Activated T-cell treated with anti-CD3 and anti-CD28 coated beads for 1 hour (primary cell): ENCODE measurements at places on chromosomes 3 and 15.
A peak's percentile ranks its signal among the peaks of the same experiment; 100 is the strongest.

GRCh38 chr3:182226995-182227394 lies 515.3 kb downstream of the SOX2 start:
- no peak for DNase-seq

DNA sequence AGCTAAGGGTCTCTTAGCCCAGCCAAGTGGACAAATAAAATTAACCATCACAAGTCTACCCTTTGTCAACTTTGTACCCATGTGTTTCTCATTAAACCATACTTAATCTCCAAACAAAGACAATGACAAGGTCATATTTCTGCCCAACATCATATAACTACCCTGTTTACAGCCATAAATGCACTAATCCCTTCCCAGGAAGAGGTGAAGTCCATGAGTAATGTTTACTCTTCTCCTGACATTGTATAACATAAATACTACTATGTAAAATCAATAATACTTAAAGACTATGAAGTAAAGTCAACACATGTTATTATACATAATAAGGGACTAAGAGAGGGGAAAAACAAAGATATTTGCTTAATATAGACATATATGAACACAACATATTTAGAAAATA lies 38.5 kb upstream of the FAN1 start:
- no peak for DNase-seq

DNA sequence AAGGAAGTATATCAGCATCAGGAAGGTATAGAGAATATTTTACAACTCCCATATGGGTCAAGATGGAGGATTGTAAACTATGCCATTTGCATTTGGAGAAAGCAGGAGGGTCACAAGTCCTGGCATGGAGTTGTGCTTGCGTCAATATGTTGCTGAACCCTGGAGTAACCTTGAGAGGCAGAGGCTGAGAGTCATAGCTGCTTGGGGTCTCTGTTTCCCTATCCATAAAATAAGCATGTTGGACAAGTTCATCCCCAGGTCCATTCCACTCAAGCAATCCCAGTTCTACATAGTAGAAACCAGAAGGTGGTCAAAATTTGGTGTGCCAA lies 273.6 kb downstream of the MECOM start:
- DNase-seq, result no peak

DNA sequence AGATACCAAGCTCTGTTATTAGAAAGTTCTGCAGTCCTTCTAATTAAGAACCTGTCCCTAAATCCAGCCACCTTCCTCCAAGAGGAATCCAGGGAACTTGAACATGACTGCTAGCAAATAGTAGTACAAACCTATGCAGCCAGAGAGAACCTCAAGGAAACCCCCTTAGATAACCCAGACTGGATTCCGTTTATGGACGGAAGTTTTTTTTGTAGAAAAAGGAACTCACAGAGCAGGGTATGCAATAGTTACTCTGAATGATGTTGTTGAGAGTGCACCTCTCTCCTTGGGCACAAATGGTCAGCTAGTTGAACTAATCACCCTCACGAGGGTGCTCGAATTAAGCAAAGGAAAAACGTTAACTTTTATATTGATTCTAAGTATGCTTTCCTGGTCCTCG lies 40.8 kb downstream of the TM4SF18 start:
- no peak for DNase-seq

- no peak for DNase-seq
Observed at GRCh38 chr3:141178026-141178425, 53.6 kb upstream of the PXYLP1 start.

GRCh38 chr3:138348754-138349739 lies 668 bp downstream of the MRAS start:
- no peak for DNase-seq

DNA sequence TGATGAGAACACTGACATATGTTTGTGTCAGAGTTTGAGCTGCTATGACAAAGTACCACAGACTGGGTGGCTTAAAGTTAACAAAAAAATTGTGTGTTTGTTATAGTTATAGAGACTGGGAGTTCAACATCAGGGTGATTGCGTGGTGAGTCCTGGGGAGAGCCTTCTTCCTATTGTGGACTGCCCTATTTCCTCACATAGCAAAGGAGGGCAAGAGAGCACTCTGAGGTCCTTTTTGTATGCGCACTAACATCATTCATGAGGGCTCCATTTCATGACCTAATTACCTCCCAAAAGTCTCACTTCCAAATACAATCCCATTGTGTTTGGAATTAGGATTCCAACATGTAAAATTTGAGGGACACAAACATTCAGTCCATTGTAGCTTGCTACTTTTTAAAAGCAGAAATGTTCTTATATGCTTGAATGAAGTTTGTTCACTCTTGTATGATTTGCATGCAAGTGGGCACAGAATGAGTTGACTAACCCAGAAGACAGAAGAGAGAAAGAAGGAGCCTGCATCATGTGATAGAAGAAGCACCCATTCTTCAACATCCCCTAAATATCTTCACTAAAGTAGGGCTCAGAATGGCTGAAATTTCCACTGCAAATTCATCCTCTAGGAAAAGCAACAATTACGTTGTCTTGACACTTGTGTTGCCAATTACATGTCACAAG lies 18.9 kb upstream of the ALCAM start:
- DNase-seq, result no peak

DNA sequence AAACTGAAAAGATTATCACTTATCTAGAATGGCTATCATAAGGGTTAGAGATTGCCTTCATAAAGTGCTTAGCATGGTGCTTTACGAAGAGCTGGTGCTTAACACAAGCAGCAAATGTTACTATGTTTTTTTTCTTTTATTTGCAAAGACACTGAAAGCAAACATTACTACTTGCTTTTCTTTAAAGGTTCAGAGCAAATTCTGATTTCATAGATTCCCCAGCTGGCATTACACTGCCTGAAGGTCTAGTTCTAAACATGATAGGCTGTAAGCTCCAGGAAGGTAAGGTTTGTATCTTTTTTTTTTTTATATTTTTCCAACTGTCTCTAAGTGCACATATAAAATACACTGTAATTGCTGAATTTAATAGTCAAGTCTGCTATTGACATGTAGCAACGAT lies 71.9 kb downstream of the UQCC5 start:
- no peak for DNase-seq

GRCh38 chr3:150755902-150756301 lies 7.1 kb downstream of the SIAH2 start:
- no peak for DNase-seq

- DNase-seq, result no peak
Observed at GRCh38 chr3:12357456-12357855, 68.6 kb downstream of the PPARG start.

- DNase-seq, result no peak
Observed at GRCh38 chr3:172564499-172564898, 41.3 kb upstream of the TNFSF10 start.

DNA sequence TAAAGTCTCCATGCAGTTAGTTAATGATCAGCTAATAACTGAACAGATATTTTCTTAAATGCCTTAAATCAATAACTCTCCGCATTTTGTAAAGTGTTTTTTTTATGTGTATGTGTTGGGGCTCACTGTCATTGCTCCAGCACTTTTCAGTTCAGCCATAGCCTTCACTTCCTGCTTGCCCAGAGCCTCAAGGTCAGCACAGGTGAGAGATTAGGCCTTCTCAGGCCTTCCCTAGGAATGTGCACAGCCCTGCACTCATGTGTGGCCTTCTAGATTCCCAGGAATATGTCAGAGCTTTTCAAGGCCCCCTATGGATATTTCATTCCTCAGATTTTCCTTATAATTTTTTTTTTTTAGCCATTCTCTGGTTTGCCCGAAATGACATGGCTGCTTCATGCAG lies 77.6 kb upstream of the MANF start:
- no peak for DNase-seq

- peak; percentile 9 for DNase-seq
Observed at GRCh38 chr15:76904461-76905012, 603 bp downstream of the SCAPER start.

DNA sequence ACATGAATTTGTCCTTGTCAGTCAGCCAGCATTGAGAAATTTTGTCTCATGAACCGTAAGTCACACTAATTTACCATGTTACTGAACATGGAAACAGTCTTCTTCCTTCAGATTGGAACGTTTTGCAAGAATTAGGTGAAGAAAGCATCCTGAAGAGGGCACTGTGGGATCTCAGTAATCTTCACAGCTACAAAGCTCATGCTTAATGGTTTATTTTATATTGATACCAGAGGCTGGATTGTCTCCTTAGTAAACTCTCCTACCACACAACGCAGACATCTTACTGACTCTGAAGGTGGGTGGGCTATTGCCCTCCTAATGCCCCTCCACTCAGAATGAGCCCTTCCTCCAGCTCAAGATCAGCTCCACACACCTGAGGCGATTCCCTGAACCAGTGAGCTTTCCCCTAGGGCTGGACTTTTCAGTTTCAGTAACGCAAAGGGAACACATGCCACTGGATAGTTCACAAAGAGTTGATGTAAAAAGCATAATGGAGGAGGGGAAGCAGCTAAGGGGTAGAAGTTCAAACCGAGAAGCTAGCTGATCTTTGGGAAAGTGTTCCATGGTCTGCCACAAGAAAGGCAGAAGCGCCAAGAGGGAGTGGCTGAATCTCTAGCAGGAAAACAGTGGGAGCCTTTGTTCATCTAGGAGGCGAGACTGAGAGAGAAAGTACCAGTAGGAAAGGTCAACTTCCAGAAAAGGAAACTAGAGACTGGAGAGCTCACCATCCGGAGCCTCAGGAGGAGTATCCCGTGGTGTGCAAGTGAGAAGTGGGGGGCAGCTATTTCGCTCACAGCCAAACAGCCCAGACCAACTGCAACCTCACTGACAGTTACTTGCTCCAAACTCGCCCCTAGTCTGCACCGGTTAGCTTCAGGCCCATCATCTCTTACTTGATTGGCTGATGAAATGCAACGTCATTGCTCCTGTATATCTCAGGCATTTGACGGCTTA lies at the start of gene SLC9C1:
TSS of gene SLC9C1 (minus strand) at position 849 of the 954 bp plus-strand sequence. CDS start 7,425 bp downstream, outside the sequence.
- no peak for DNase-seq

GRCh38 chr3:64939747-64940450 lies 252.1 kb upstream of the ADAMTS9 start:
- no peak for DNase-seq

GRCh38 chr3:29275309-29275708 lies 5.6 kb upstream of the RBMS3 start:
- no peak for DNase-seq

GRCh38 chr3:37861620-37862041 lies at the start of gene CTDSPL:
Gene CTDSPL (plus strand): TSS chr3:37861880. CDS start chr3:37862200, 320 bp downstream.
- DNase-seq, result no peak

GRCh38 chr15:57255751-57256341 lies 120.5 kb upstream of the CGNL1 start:
- no peak for DNase-seq

- DNase-seq, result no peak
Observed at GRCh38 chr3:181696626-181697230, 15.0 kb upstream of the SOX2 start.

GRCh38 chr3:155805802-155806618 lies at the start of gene C3orf33:
Gene C3orf33 (minus strand): TSS chr3:155806278. CDS start chr3:155806252, 26 bp downstream.
- peak; percentile 62 for DNase-seq

DNA sequence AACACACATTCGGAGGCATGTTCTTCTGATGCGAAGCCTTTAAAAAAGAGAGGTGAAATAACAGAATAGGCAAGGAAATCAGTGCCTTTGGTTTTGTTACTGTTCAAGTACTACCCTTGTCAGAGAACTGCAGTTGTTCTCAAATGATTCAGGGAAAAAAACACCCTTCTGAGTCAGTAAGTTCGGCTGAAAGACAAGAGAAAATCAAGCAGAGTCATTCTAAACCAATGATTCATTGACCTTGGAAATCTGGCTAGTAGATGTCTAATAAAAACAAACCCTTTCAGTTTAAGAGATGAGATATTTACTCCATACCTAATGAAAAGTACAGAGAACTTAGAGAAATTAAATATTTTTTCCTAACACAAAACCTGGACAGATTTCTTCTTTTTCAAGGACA lies 72.7 kb upstream of the ABI3BP start:
- DNase-seq, result no peak

DNA sequence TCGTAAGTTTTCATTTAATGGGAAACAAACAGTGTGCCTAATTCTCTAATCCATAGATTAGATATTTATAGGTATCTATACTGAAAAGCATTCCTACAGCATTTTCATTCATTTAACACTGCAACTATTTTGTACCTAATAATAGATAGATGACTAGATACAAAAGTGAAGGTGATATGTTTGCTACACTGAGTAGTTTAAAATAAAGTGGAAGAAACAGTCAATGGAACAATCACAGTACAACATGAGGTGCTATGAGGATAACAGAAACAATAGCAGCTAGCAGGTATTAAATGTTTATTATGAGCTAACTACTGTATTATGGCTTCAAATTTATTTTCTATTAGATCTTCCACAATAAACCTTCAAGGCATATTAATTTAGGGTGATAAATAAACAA lies 31.1 kb upstream of the ANXA2 start:
- DNase-seq, result no peak

DNA sequence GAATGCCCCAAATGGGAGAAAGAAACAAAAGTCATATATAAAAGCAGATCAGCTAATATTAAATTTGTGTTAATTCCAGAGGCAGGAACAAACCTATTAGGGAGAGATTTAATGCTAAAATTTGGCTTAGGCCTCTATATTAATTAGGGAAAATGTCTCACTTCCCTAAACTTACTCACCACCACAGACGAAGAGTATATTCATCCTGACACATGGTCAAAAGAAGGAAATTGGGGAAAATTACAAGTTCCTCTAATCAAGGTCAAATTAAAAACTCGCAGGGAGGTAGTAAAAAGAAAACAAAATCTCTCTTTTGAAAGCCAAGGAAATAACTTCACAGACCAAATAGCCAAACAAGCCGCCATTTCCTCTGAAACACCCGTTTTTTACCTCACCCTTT lies 32.2 kb downstream of the GRM2 start:
- no peak for DNase-seq

DNA sequence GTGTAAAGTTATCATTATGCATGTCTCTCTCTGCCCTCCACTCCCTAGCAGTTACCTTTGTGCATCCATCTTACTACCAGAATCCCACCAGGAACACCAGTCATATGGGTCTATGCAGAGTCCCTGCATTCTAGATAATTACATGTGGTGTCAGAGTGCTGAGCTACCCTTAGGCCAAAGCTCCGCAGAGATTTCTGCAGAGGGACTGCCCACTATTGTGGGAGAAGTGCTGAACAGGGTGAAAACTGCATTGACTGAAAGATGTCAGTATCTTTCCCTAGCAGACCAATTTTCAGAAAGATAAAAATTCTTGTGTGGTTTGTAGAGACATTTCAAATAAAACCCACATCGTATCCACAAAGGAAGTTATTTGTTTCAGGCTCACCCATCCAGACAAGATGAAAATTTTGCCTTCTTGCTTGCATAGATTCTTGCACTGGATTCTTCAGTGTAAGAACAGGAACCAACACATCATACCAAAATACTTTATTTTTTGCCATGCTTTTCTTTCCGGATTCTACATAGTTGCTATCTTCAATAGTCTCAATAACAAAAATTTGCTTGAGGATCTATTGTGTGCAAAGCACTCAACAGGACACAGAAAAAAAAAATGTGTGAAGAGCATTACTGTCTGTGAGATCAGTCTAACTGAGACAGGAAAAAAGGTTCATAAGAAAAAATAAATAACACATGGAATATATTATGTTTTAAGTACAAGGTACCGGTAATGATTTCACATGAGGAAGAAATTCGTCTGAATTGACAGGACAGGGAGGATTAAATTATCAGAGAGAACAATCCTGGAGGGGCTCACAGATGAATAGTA lies 32.0 kb upstream of the CCDC80 start:
- no peak for DNase-seq

- DNase-seq, result no peak
Observed at GRCh38 chr15:91022832-91023129, 387 bp upstream of the VPS33B start.
